ENCODE measurements at places on chromosomes 1 and 21.
A peak's percentile ranks its signal among the peaks of the same experiment; 100 is the strongest.

- DNase-seq, result no peak
Observed at GRCh38 chr1:100456880-100457279, 81.1 kb upstream of the GPR88 start.

GRCh38 chr1:3763351-3764125 is 9.0 kb upstream of the SMIM1 start:
- DNase-seq, result no peak

GRCh38 chr1:14725238-14725637 is 126.8 kb downstream of the KAZN start:
- no peak for DNase-seq

GRCh38 chr21:17915976-17916375 is 96.8 kb upstream of the C21orf91 start:
- DNase-seq, result no peak

DNA sequence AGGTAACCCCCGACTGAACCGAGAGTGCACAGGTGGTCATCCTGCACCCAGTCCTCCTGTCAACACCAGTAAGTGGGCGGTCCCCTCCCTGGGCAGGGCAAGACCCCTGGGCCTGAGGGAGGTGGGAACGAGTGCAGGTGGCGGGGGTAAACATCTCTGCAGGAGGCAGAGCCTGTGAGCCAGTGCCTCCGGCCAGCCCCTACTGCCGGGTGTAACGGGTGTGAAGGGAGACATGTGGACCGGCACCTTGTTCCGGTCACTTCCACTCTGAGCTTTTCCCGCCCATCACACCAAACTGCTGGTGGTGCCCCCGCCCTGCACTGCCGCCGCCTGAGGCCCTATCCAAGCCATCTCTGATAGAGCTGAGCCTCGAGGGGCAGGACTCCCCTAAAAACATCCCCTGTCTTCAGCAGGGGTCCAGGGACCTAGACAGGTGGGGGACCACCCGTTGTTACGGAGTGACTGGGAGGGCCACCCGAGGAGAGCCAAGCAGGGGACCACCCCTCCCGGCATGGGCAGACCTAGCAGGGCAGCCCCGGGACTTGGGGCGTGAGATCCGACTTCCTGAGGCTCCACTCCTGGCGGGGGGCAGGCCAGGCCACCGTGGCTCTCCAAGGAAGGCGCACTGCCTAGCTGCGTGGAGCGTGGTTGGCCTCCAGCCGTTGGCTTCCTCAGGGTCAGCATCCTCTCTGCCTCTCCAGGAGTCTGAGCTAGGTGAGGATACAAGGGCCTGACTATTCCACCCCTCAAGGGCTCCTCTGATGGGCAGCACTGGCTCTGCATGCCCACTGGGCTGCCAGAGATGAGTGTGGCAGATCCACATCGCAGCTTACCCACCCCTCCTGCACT is 43.8 kb upstream of the LBR start:
- peak; percentile 40 for DNase-seq

GRCh38 chr1:204335085-204335484 is 24.6 kb downstream of the PLEKHA6 start:
- DNase-seq, result no peak

All from ureter (tissue), 1 donor.